Esophagus (tissue), 2 donors: ENCODE measurements at places on chromosomes 12 and 14. TPM values are rescaled to one million over a fixed set of nuclear protein-coding genes. Genes with fewer than 3 reads are reported as not detected.

Gene CHGA
- polyA plus RNA-seq = 0.37 TPM

Gene TMEM263
- polyA plus RNA-seq = 2.8 TPM

Gene MYO1H
- polyA plus RNA-seq = 0.62 TPM

Gene ASCL1
- not detected for polyA plus RNA-seq

Gene KRT84
- 0.02 TPM for polyA plus RNA-seq

Gene SLC6A15
- polyA plus RNA-seq = 2.0 TPM

Gene RILPL1
- polyA plus RNA-seq = 5.6 TPM

Gene TAS2R42
- polyA plus RNA-seq = not detected

Gene KLHL28
- 2.6 TPM for polyA plus RNA-seq

Gene RAD9B
- polyA plus RNA-seq = 0.20 TPM

Gene FSCB
- polyA plus RNA-seq = not detected

Gene LRRC43
- 0.21 TPM for polyA plus RNA-seq

Gene ANKS1B
- 1.0 TPM for polyA plus RNA-seq

Gene ZC3H14
- 17.5 TPM for polyA plus RNA-seq

Gene LRFN5
- 0.24 TPM for polyA plus RNA-seq

Gene SERPINA10
- polyA plus RNA-seq = not detected

Gene DPY19L2
- 3.4 TPM for polyA plus RNA-seq

Gene GPR84
- polyA plus RNA-seq = 0.29 TPM

Gene HOXC11
- not detected for polyA plus RNA-seq

Gene MUCL1
- not detected for polyA plus RNA-seq

Gene HCAR1
- 0.18 TPM for polyA plus RNA-seq

Gene ADCY4
- polyA plus RNA-seq = 23.3 TPM

Gene NEMF
- 40.2 TPM for polyA plus RNA-seq

Gene RNASE1
- polyA plus RNA-seq = 46.5 TPM

Gene GPATCH2L
- 4.2 TPM for polyA plus RNA-seq

Gene RARG
- 104 TPM for polyA plus RNA-seq

Gene TRMT5
- 2.6 TPM for polyA plus RNA-seq

Gene CCDC59
- polyA plus RNA-seq = 35.1 TPM

Gene ACOT6
- not detected for polyA plus RNA-seq

Gene CACNA1C
- 2.5 TPM for polyA plus RNA-seq

Gene ZC2HC1C
- polyA plus RNA-seq = 0.88 TPM

Gene PDZRN4
- 0.59 TPM for polyA plus RNA-seq

Gene FOXG1
- polyA plus RNA-seq = 0.10 TPM

Gene OR4K17
- not detected for polyA plus RNA-seq

Gene SERPINA12
- not detected for polyA plus RNA-seq

Gene HOXC12
- not detected for polyA plus RNA-seq

Gene ARMH4
- polyA plus RNA-seq = 0.22 TPM

Gene PCBP2
- polyA plus RNA-seq = 330 TPM

Gene ADAM20
- 0.28 TPM for polyA plus RNA-seq

Gene CD27
- 0.84 TPM for polyA plus RNA-seq

Gene RERGL
- 2.1 TPM for polyA plus RNA-seq

Gene HOXC6
- 1.4 TPM for polyA plus RNA-seq

Gene TCTN1
- polyA plus RNA-seq = 14.7 TPM

Gene MTHFD1
- 34.9 TPM for polyA plus RNA-seq

Gene IL26
- polyA plus RNA-seq = not detected

Gene TAS2R50
- not detected for polyA plus RNA-seq

Gene CELA1
- not detected for polyA plus RNA-seq

Gene SIRT4
- 0.55 TPM for polyA plus RNA-seq

Gene MYF5
- polyA plus RNA-seq = not detected

Gene FGD6
- 2.2 TPM for polyA plus RNA-seq

Gene CCDC177
- 0.01 TPM for polyA plus RNA-seq

Gene R3HDM2
- 12.4 TPM for polyA plus RNA-seq

Gene SPX
- polyA plus RNA-seq = not detected

Gene LGR5
- polyA plus RNA-seq = 0.01 TPM

Gene CABP1
- 0.48 TPM for polyA plus RNA-seq
